Osteoblast (primary cell): ENCODE measurements at places on chromosomes 16 and 17. TPM values are rescaled to one million over a fixed set of nuclear protein-coding genes. Genes with fewer than 3 reads are reported as not detected.

Gene CACNG5
- total RNA-seq: not detected in 2 replicates

Gene SLC6A2
- not detected in 2 replicates for total RNA-seq

Gene SLC13A2
- not detected in 2 replicates for total RNA-seq

DNA sequence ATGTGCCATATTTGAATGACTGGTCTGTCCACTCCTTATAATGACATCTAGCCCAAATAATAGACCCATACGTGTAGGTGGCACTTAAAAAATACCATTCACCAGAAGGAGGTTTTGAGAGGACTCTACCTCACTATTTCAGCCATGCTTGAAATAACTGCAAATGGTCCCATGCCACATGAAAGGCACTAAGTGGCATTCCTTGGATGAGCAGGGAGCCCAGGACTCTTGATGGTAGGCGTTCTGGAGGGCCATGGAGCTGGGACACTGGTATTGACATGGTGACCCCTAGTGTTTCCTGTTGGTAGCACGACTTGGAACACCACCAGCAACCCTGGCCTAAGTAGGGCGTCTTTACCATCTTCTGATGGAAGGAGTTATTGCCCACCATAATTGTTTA lies 148.7 kb upstream of the ZFHX3 start:
- DNase-seq: no peak
- H3K27ac ChIP-seq: no peak overlapping the region
- H3K4me1 ChIP-seq: peaks cover 6% of the 10 kb centered on the region

- no peaks in the 10 kb centered on the region for H3K27me3 ChIP-seq
- no peak overlapping the region for H3K4me3 ChIP-seq
- no peak for DNase-seq
- peaks cover 8% of the 10 kb centered on the region for H3K4me1 ChIP-seq
Observed at GRCh38 chr16:47567321-47567720, 106.2 kb downstream of the PHKB start.

GRCh38 chr16:66984892-66985311 lies 3.5 kb upstream of the CES4A start:
- DNase-seq: no peak
- no peak overlapping the region for H3K4me3 ChIP-seq
- H3K4me1 ChIP-seq: no peaks in the 10 kb centered on the region

DNA sequence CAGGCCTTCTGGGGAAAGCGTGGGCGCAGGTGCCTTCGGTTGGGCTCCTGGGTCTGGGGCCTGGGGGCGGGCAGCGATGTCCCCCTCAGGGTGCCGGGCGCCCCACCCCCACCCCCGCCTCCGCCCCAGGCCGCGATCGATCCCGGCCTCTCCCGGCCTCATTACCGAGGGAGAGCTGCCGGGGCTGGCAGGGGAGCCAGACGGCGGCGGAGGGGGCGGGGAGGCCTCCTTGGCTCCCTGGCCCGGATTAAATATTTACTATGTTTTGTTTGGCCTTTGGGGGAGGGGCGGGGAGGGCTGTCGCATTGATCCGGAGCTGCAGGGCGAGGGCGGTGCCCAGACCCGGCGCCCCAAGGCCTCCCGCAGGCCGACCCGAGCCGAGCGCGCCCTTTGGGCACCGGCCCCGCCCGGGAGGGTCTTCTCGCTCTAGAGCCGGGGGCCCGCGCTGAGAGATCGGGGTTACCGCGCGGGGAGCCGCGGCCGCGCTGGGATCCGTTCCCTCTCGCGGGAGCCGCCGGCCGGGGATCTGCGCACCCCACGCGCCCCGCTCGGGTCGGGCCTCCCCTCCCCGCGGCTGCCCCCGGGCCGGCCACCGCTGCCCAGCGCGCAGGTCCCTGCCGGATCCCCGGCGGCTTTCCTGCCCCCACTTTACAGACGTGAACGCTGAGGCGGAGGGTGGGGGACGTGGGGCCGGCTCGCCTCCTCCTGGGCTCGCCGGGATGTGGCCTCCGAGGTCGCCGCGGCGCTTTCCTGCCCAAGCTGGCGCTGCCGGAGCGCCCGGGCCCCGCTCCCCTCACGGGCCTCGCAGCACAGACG lies 27.0 kb downstream of the RTN4RL1 start:
- no peaks in the 10 kb centered on the region for H3K36me3 ChIP-seq
- DNase-seq: peak; percentile 87
- H3K4me3 ChIP-seq: peak overlapping the region; percentile 64
- peaks cover 8% of the 10 kb centered on the region for H3K27me3 ChIP-seq
- H3K27ac ChIP-seq: no peak overlapping the region

DNA sequence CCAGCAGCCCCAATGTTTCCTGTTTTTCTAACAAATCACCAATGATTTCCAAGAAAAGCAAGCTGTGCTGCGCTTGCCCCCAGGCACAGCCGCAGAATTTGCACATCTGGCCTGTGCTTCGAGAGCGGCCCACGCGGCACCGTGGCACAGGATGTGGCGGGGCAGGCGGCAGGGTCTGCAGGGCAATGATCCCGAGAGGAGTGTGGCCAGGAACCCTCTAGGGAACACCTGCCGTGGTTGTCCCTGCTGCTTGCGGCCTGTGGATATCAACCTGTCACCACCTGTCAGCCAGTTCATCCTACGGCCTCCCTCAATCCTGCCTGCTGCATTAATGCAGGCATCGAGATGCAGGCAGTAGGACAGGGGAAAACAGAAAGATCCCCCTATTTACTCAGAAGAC lies 24.0 kb downstream of the PIK3R5 start:
- H3K4me1 ChIP-seq: no peaks in the 10 kb centered on the region
- no peak overlapping the region for H3K27ac ChIP-seq
- no peaks in the 10 kb centered on the region for H3K36me3 ChIP-seq
- DNase-seq: no peak
- H3K4me3 ChIP-seq: no peak overlapping the region
- H3K27me3 ChIP-seq: no peaks in the 10 kb centered on the region

GRCh38 chr17:8708025-8708461 lies 36.6 kb downstream of the CCDC42 start:
- H3K4me3 ChIP-seq: no peak overlapping the region
- H3K4me1 ChIP-seq: no peaks in the 10 kb centered on the region
- H3K27ac ChIP-seq: no peak overlapping the region
- peaks cover 7% of the 10 kb centered on the region for H3K27me3 ChIP-seq

DNA sequence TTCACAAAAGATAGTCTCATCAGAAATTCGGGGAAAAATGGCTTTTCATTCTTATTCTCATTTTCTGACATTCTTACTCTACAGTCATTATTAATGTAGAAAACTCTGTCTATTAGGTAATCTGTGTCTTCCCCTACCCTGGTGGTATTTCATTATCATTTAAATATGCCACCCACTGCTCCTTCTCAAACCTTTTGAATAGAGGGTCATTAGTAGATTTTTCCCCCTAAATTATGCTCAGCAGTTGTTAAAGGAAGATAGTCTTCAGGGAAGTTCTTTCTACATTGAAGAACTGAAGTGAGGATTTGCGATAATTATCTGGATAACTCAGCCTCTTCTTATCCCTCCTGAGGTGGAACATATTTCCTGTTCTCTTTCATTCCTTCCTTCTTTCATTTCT lies 989.5 kb upstream of the RBFOX1 start:
- no peak for DNase-seq
- H3K4me1 ChIP-seq: no peaks in the 10 kb centered on the region
- H3K27ac ChIP-seq: no peak overlapping the region
- no peaks in the 10 kb centered on the region for H3K36me3 ChIP-seq
- H3K4me3 ChIP-seq: no peak overlapping the region
- H3K27me3 ChIP-seq: no peaks in the 10 kb centered on the region

DNA sequence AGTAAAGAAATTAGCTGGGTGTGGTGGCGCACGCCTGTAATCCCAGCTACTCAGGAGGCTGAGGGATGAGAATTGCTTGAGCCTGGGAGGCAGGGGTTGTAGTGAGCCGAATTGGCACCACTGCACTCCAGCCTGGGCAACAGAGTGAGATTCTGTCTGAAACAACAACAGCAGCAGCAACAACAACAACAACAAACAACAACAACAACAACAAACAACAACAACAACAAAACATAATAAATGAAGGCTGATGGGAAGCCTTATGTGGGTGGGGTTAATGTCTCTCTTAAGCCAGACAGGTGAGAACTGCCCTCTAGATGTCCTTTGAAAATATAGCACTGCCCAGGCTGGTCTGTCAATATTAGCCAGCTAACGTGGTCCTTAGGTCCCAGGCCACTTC lies 107.3 kb downstream of the MSI2 start:
- no peak overlapping the region for H3K4me3 ChIP-seq
- DNase-seq: no peak
- no peak overlapping the region for H3K27ac ChIP-seq
- H3K36me3 ChIP-seq: no peaks in the 10 kb centered on the region

GRCh38 chr17:10875430-10875851 lies 37.6 kb upstream of the PIRT start:
- H3K36me3 ChIP-seq: no peaks in the 10 kb centered on the region
- no peaks in the 10 kb centered on the region for H3K27me3 ChIP-seq
- no peak overlapping the region for H3K4me3 ChIP-seq

DNA sequence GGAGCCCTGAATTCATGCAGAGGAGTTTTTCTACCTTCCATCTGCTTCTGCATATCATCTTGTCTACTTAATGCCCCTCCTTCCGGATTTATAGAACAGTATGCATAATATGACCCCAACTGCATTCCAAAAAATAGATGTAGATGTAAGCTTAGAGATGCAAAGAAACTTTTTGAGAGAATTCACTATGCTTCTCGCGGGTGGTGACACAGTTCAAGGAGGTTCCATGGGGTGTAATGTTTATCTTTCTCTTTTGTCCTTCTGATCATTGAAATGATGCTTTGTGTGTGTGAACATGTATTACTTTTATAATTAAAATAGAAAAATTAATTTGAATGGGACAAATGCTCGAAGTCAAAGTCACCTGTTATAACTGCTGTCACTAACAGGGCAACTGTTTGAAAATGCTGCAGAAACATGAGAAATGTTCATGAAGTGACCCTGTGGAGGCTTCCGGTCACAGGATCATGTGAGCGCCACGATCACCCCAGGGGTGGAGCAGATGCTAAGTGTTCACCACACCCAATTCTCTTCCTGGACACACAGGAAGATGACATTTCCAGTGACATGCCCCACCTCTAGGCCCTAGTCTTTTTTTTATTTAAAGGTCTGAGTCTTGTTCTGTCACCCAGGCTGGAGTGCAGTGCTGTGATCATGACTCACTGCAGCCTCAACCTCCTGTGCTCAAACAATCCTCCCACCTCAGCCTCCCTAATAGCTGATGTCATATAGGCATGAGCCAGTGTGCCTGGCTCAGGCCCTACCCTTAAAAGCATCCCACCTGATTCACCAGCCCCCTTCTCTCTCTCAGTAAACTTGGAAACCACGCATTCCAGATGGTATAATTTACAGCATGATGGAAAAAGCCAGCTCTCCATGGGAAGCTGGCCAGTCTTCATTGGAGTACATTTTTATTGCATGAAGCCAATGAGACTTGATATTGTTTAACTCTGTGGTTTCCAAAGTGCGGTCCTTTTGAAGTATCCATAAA lies 21.0 kb upstream of the AGRP start:
- H3K4me1 ChIP-seq: peaks cover 2% of the 10 kb centered on the region
- no peaks in the 10 kb centered on the region for H3K27me3 ChIP-seq
- no peaks in the 10 kb centered on the region for H3K36me3 ChIP-seq
- no peak for DNase-seq
- no peak overlapping the region for H3K4me3 ChIP-seq
- H3K27ac ChIP-seq: no peak overlapping the region

DNA sequence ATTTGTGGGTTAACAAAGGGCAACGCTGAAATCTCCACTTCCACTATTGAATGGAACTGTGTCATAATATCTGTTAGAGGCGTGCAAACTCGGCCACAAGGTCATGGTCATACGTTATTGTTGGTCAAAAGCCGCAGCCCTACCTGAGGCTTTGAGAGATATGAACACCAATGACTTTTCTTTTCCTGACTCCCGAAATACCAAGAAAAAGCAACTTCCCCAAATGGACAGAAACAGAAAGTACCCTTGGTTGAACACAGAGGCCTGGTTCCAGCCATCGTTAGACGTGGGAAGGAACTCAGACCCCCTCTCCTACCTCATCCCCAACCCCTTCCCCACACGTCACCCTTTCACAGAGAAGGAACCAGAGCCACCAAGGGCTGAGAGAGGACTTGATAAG lies 1.4 kb upstream of the PIK3R5 start:
- H3K4me3 ChIP-seq: no peak overlapping the region
- H3K36me3 ChIP-seq: no peaks in the 10 kb centered on the region
- H3K4me1 ChIP-seq: no peaks in the 10 kb centered on the region
- H3K27me3 ChIP-seq: peaks cover 24% of the 10 kb centered on the region
- DNase-seq: peak; percentile 70
- H3K27ac ChIP-seq: no peak overlapping the region

GRCh38 chr17:40325156-40326013 lies 16.4 kb downstream of the RARA start:
- no peak overlapping the region for H3K4me3 ChIP-seq
- H3K36me3 ChIP-seq: no peaks in the 10 kb centered on the region

GRCh38 chr16:8623634-8624033 lies 2.1 kb downstream of the METTL22 start:
- peaks cover 23% of the 10 kb centered on the region for H3K4me1 ChIP-seq
- no peak for DNase-seq
- H3K4me3 ChIP-seq: no peak overlapping the region
- H3K27me3 ChIP-seq: no peaks in the 10 kb centered on the region

GRCh38 chr17:50372222-50372757 lies 694 bp downstream of the MRPL27 start:
- H3K4me3 ChIP-seq: peak overlapping the region; percentile 96
- no peak for DNase-seq
- H3K36me3 ChIP-seq: peaks cover 39% of the 10 kb centered on the region
- peaks cover 20% of the 10 kb centered on the region for H3K4me1 ChIP-seq

- H3K27me3 ChIP-seq: no peaks in the 10 kb centered on the region
- no peaks in the 10 kb centered on the region for H3K36me3 ChIP-seq
- H3K4me3 ChIP-seq: no peak overlapping the region
Observed at GRCh38 chr16:46787909-46788308, 39.8 kb upstream of the MYLK3 start.

DNA sequence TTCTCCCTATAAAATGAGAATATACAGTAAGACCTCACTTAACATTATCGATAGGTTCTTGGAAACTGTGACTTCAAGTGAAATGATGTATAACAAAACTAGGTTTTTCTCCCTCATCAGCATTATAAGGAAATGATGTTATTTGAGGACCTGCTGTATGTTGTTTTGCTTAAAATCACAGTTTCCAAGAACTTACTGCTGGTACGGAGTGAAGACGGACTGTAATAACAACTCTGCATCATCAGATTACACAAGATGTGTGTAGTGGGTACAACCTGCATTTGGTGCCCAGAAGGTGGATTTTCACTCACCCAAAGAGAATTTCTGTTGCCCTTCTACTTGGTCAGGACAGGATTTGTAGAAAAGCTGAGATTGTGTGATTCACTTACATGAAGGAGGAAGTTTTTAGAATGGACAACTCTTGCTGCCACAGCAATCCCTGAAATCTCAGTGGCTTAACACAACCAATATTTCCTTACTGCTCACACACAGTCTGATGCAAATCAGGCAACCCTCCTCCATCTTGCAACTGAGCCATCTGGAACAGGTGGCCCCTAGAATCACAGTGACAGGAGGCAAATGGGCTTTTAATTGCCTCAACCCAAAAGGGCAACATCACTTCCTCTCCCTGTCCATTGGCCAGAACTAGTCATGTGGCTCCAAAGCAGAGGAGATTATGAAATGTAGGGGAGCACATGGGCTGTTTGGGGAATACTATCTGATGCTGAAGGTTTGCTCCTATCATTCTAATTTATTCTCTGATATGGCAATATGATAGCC lies 67.6 kb upstream of the CACNG5 start:
- H3K27ac ChIP-seq: no peak overlapping the region
- H3K36me3 ChIP-seq: peaks cover 21% of the 10 kb centered on the region
- H3K27me3 ChIP-seq: no peaks in the 10 kb centered on the region
- peak; percentile 19 for DNase-seq
- no peaks in the 10 kb centered on the region for H3K4me1 ChIP-seq
